ENCODE measurements at places on chromosomes 3 and 15. TPM values are rescaled to one million over a fixed set of nuclear protein-coding genes. Genes with fewer than 3 reads are reported as not detected.

ITIH1 gene
- total RNA-seq, result not detected

SQOR gene
- total RNA-seq, result 47.9 TPM

MESP2 gene
- 0.29 TPM for total RNA-seq

SLC12A1 gene
- total RNA-seq, result not detected

MCTP2 gene
- total RNA-seq, result 6.3 TPM

TRIM42 gene
- total RNA-seq, result not detected

GP5 gene
- 0.07 TPM for total RNA-seq

CELSR3 gene
- total RNA-seq, result 5.2 TPM

ZNF774 gene
- 2.0 TPM for total RNA-seq

SCG3 gene
- 0.14 TPM for total RNA-seq

PLA2G4F gene
- total RNA-seq, result 5.2 TPM

SLC15A2 gene
- total RNA-seq, result 0.63 TPM

C3orf49 gene
- not detected for total RNA-seq

RTP3 gene
- not detected for total RNA-seq

CLDND1 gene
- total RNA-seq, result 124 TPM

PPM1L gene
- total RNA-seq, result 11.1 TPM

RASGRF1 gene
- 1.4 TPM for total RNA-seq

LINGO1 gene
- 1.2 TPM for total RNA-seq

CAMK2N2 gene
- 0.67 TPM for total RNA-seq

TUSC7 gene
- not detected for total RNA-seq

COL6A5 gene
- not detected for total RNA-seq

GCNT3 gene
- 2.0 TPM for total RNA-seq

KLF15 gene
- 0.67 TPM for total RNA-seq

OR5K2 gene
- not detected for total RNA-seq

LYZL4 gene
- not detected for total RNA-seq

CSPG4 gene
- 1.7 TPM for total RNA-seq

IQGAP1 gene
- total RNA-seq, result 205 TPM

RTP1 gene
- not detected for total RNA-seq

MGLL gene
- total RNA-seq, result 71.8 TPM

EIF1B gene
- 18.9 TPM for total RNA-seq

FAM162A gene
- 14.3 TPM for total RNA-seq

STARD9 gene
- 4.7 TPM for total RNA-seq

ITPKA gene
- 115 TPM for total RNA-seq

SETD2 gene
- 25.0 TPM for total RNA-seq

PLA2G4D gene
- not detected for total RNA-seq

SAMD7 gene
- total RNA-seq, result not detected

LRRK1 gene
- 9.0 TPM for total RNA-seq

FEZF2 gene
- total RNA-seq, result not detected

BMF gene
- total RNA-seq, result 43.4 TPM

PLSCR5 gene
- total RNA-seq, result not detected

CRABP1 gene
- total RNA-seq, result not detected

HIGD2B gene
- total RNA-seq, result not detected
